ENCODE measurements at places on chromosomes 2 and 18. TPM values are rescaled to one million over a fixed set of nuclear protein-coding genes. Genes with fewer than 3 reads are reported as not detected.

The ITM2C gene
- 72.7 TPM for total RNA-seq

The SERPINB4 gene
- not detected for total RNA-seq

The SEH1L gene
- total RNA-seq = 32.4 TPM

The DSC3 gene
- total RNA-seq = 0.17 TPM

The TUBA3E gene
- total RNA-seq = not detected

All from bronchus fibroblast of lung (primary cell).